ENCODE measurements at places on chromosomes 3 and 15.

- DNase-seq, result no peak
Measured at GRCh38 chr3:76570436-76571057, 469.4 kb upstream of the ROBO2 start.

GRCh38 chr3:150675587-150675986 lies 28.1 kb downstream of the ERICH6 start:
- no peak for DNase-seq

- no peak for DNase-seq
Measured at GRCh38 chr3:106985721-106986120, 391.5 kb upstream of the CCDC54 start.

GRCh38 chr3:196842567-196843434 lies 24.9 kb upstream of the SENP5 start:
- DNase-seq, result no peak

GRCh38 chr15:35562641-35563040 lies 16.7 kb upstream of the DPH6 start:
- DNase-seq, result no peak

DNA sequence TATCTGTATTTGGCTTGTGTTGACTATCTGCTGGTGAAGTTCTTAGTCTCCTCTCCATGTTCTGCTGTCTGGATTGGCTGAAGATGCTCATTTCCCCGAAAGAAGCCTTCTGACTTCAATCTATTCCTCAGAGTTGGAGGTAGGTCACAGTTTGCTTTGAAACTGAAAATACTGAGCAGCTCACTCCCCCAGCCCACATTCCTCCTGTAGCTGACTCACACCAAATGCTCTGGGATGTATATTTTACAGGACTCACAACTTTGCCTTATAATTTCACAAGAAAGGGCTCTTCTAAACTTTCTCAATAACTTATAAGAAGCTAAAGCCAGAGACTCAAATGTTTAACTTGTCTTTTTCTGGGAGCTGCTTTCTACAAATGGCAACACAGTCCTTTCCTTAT lies 36.3 kb upstream of the SNX4 start:
- DNase-seq, result no peak

GRCh38 chr3:53726643-53727042 lies 119.6 kb downstream of the CHDH start:
- no peak for DNase-seq

DNA sequence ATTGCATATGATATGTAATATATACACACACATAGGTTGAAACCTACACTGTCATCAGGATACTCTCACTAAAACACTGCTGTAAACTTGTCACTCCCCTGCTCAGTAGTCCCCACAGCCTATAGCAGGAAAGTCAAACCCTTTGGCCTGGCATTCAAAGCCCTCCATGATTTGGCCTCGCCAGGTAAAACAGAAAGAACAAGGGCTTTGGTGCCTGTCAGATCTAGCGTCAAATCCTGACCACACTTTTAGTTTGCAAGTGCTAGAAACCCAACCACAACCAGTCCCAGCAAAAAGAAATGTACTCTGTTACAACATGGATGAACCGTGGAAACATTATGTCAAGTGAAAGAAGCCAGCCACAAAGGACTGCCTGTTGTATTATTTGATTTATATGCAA lies 11.4 kb downstream of the CRABP1 start:
- no peak for DNase-seq

DNA sequence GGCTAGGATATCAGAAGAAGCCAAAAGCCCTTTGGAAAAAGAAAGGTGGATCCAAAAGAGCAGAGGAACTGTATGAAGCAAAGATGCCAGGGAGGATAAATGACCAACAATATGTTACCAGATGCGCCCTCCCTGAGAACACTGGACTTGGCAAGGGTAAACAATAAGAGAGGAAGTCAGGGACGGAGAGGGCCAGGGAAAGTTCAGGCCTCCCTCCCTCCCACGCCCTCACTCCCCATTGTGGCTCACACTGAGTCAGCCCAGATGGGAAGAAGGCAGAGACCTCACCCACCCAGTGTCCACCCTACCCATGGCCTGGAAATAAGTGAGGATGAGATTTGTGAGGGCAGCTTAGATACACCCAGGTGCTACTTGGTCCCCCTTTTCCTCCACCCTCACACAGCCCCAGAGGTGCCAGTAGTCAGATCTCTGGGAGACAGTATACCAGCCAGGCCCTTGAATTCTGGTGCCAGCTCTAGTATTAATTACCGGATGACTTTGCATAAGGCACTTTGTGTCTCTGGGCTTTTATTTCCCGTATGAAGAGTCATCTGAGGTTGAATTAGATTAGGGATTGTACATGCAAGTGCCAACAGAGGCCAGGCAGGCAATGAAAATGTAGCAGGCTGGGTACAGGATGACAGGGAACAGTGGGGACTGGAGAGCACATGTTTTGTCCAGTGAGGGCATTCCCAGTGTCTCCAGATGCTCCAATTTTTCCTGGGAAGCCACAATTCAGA lies 35.1 kb upstream of the FRMD4B start:
- no peak for DNase-seq

- no peak for DNase-seq
Measured at GRCh38 chr15:39145854-39146625, 434.8 kb upstream of the THBS1 start.

All from activated effector memory CD4-positive, alpha-beta T cell treated with anti-CD3 and anti-CD28 coated beads, Interleukin-2, amount 50 U/mL, for 16 hours (primary cell).